Kasumi-1 (cell line): ENCODE measurements at places on chromosomes 3 and 15.
A peak's percentile ranks its signal among the peaks of the same experiment; 100 is the strongest.

GRCh38 chr3:176799675-176800074 is 397.6 kb downstream of the TBL1XR1 start:
- DNase-seq = no peak

- DNase-seq = no peak
Observed at GRCh38 chr15:75140080-75140879, 61.4 kb upstream of the C15orf39 start.

DNA sequence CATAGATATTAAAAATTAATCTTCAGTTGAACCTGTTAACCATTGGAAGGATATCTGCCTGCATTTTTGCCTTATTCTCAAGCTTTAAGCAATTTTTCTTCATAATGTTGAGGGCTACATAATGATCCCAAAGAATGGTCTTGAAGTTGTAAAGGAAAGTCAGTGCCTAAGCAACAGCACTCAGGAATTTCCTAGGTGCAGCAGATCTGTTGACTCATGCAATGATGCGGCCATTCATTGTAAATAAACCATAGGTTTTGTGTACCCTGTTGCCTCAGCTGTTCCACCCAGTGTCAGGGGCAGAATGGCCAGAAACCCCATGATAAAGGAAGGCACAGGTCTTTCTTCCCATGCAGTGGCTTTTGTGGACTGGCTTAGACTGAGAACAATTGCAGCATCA is 78.4 kb upstream of the TRIM42 start:
- no peak for DNase-seq

DNA sequence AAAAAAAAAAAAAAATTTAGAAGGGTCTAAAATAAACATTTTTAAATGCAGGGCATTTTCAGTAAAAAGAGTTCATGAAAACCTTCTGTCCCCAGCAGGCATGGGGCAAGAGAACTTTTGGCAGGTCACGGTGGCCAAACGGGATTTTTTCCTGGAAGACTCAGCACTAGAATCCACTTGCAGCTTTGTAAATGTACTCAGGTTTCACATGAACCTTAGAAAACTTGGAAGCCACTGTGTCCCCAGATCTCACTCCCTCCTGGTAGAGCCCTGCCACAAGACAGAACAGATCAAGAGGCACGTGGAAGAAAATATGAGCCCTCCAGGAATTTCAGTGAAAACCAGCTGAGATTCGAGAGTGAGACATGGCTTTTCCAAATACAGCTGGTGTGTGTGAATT is 2.1 kb upstream of the GNB5 start:
- DNase-seq = no peak

DNA sequence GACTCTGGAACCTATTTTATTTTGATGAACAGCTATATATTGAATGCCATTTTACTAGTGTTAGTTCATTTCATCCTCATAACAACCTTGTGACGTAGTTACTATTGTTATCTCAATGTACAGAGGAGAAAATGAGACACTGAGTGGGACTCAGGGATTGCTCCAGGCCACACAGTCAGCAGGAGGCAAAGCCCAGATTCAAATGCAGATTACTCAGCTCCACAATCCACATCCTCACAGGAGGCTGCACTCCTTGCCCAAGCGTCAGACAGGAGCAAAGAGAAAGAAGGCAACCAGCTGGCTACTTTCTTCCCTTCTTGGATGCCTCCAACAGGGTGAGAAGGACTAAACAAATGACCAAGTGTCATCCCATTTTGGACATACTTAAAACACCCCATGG is 92.0 kb upstream of the CCDC54 start:
- DNase-seq = no peak

- no peak for DNase-seq
Observed at GRCh38 chr3:140844072-140844471, 97.6 kb upstream of the SLC25A36 start.

- peak; percentile 31 for DNase-seq
Observed at GRCh38 chr3:70067860-70068521, 68.5 kb downstream of the SAMMSON start.

DNA sequence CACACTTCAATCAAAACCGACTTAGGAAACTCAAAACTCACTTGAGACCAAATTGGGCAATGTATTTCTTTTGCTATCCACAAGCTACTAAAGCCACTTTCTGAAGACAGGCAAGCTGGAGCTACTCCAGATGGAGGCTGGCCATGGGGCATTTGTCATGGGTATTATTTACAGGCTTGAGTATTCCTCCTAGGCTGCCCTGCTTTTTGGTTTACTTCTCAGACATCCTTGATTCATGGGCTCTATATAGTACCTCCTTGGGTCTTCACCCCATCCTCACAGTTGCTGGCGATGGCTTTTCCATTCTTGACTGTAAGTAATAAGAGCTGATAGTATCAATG is 18.6 kb upstream of the SYNM start:
- DNase-seq = no peak

DNA sequence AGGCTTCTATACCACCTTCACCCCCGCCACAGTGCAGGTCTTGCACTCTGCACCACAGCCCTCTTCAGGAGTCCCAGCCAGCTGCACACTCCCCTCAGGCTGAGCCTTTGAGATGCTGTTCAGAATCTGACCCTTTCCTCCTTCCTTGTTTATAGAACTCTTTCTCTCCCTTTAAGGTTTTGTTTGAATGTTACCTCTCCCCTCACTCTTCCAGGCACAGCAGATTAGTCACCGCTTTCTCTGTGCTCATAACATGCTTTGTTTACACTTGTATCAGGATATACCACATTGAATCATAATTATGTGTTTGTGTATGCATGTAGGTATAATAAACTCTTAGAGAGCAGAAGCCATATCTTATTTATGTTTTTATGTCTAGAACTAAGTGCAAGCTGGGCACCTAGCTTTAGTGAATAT is 168.4 kb upstream of the BCL6 start:
- no peak for DNase-seq

DNA sequence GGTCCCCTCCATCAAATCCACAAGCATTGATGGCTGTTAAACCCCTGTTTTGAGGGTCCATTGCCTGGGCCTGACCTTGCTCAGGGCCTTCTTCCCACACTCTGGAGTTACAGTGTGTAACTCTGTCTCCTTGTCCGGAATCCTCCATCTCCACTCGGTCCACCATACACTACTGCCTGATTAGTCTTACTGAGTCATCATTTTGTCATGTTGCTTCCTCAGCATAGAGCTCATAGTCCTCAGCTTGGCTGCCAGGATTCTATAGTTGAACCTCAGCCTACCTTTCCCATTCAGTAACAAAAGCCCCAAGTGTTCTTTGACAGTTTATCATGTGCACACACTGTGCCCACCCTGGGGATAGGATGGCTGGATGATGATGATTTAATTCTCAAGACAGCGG is 113.0 kb downstream of the PDE8A start:
- no peak for DNase-seq

DNA sequence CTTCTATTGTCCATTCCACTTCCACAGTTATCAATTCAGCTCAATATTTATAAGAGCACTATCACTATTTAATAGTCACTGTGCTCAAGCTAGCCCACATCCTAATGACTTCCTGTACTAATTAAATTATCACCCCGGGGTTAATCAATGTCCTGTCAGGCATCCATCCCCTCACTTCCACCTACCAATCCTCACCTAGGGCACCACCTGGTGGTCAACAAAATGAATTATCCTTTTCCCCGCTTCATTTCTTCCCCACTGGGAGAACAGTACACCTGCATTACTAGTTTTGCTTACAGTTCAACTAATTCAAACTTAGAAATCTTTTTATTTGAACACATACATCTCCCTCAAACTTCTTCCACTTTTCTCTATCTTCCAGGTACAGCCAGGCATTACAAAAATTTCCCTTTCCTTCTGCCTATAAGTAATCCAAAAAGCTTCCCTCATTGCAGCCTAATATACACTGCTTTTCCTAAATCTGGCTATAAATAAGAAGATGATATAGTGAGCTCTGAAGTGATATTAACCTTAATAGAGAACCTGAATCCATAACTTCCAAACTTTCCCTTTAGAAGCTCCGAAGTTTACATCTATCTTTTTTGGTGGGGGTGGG is 68.5 kb downstream of the TMCC1 start:
- peak; percentile 69 for DNase-seq

GRCh38 chr15:28907338-28907960 is 21.7 kb downstream of the APBA2 start:
- no peak for DNase-seq

- DNase-seq = no peak
Observed at GRCh38 chr15:98981851-98982722, 25.5 kb downstream of the PGPEP1L start.

- no peak for DNase-seq
Observed at GRCh38 chr3:61439122-61439458, 122.3 kb upstream of the PTPRG start.

DNA sequence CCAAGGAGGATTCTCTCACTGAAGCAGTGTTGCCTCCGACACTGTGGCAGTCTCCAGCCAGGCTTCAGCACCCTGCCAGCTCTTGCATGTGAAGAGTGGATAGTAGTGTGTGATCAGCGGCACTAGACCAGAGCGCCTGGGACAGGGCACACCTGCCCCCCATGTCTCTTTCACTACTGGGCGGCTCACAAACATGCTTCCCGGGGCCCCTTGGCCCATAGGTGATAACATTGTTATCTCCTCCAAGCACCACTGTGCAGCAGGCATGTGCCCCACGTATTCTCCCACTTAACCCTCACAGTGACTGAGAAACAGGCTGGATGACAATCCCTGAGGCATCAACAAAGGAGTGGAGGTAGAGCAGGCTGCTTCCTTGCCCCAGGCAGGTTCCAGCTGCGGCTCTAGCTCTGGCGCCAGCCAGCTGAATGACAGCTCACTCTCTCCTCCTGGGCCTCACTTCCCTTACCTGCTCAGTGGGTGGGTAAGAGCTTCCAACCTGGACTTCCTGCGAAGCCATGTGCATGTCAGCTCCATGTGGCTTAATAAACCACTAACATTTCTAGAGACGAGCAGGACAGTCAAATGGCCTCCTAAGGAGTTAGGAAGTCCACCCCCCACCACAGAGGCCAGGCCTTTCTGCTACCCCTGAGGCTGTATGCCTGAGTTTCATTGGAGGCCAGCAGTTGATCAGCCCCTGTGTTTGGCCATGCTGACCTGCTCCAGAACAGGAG is 37.8 kb downstream of the KLF13 start:
- DNase-seq = no peak
